LHCN-M2 (cell line): ENCODE measurements at places on chromosomes 13 and 19. TPM values are rescaled to one million over a fixed set of nuclear protein-coding genes. Genes with fewer than 3 reads are reported as not detected.

GRCh38 chr19:56076498-56076897 is 44.6 kb downstream of the ZNF787 start:
- peak; percentile 46 for DNase-seq

- peak; percentile 4 for DNase-seq
Measured at GRCh38 chr13:109454167-109454917, 332.0 kb downstream of the IRS2 start.

The CFAP97D2 gene
- total RNA-seq, result not detected in 2 replicates

The ZNF536 gene
- total RNA-seq, result not detected in 2 replicates

DNA sequence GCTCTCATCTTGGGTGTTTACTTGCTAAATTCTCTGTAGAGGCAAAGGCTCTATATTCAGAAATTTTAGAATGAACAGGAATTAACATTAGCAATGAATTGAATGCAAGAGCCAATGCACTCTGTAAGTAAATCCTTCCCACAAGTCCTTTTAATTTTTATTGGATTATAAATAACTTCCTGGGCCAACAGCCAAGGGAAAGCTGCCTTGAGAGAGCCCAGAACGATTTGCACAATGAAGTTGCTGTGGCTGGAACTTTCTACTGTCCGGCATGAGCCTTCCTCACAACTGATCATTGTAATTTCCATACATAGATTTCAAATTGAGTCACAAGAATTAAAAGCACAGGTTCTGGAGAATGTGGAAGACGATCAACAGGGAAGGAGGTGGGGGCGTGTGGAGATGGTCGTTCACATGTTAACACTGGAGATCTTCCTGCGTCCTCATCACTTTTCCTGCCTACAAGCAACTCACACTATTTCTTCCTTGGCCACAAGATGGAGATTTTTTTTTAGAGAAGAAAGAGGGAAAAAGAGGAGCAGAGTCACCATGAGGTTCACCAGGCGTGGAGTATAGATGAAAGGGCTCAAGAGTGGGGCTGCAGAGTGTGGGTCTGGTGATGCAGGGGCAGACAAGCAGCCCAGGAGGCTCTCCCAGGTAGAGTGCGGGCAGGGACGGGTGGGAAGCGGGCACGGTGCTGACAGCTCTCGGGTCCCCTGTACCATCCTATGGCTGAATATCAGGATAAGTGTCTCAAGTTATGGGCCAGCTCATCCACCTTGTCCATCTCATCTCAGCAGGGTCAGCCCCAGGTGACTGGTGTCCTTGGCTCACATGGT is 110.7 kb downstream of the SOX1 start:
- no peak for DNase-seq
